ENCODE measurements at places on chromosomes 3 and 15.

- DNase-seq = no peak
These were observed 140.0 kb downstream of the KCNAB1 start for GRCh38 chr3:156260331-156260730.

- DNase-seq = no peak
These were observed 16.5 kb downstream of the CCDC66 start for GRCh38 chr3:56573501-56573900.

DNA sequence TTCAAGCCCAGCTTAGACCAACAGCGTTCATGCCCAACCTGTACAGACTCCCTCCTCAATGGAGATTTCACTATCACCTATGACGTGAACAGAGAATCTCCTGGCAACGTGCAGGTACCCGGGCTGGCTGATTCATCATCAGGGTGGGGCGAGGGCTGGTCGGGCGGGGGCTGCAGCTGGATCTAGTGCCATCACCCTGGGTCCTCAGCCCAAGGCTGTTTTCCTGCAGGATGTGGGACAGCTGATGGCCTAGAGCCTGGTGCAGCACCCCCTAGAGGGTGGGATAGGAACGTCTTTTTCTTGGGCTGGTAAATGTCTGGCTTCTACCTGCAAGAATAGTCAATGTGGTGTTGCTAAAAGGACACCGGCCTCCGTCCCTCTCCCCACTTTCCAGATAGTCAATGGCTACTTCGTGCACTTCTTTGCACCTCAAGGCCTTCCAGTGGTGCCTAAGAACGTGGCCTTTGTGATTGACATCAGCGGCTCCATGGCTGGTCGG lies 4.4 kb downstream of the ITIH3 start:
- DNase-seq = no peak

GRCh38 chr3:149018247-149018646 lies 26.9 kb downstream of the GYG1 start:
- no peak for DNase-seq

Data from activated CD4-positive, alpha-beta T cell treated with anti-CD3 and anti-CD28 coated beads for 1 hour (primary cell).